Regular cardiac myocyte (primary cell): ENCODE measurements at places on chromosomes 12 and 14. TPM values are rescaled to one million over a fixed set of nuclear protein-coding genes. Genes with fewer than 3 reads are reported as not detected.

Gene GALNT4
- 14.4 and 15.0 TPM in 2 replicates for total RNA-seq

Gene SIX6
- total RNA-seq: not detected in 2 replicates

Gene SLC22A17
- 11.5 and 40.9 TPM in 2 replicates for total RNA-seq

Gene MUCL1
- total RNA-seq: not detected in 2 replicates

Gene ANO2
- total RNA-seq: 0.19 and 0.85 TPM in 2 replicates

Gene RTL1
- not detected in 2 replicates for total RNA-seq

Gene PLD4
- under 0.01 TPM in 1 of 2 replicates, not detected in the other for total RNA-seq

Gene TROAP
- 1.1 and 9.4 TPM in 2 replicates for total RNA-seq

Gene GPRC5A
- 18.6 and 37.8 TPM in 2 replicates for total RNA-seq

Gene SPSB2
- total RNA-seq: 3.6 and 4.2 TPM in 2 replicates

Gene STON2
- total RNA-seq: 0.19 and 0.85 TPM in 2 replicates

Gene TDRD9
- total RNA-seq: 0.58 and 2.5 TPM in 2 replicates

Gene RPGRIP1
- total RNA-seq: not detected in 2 replicates

Gene KCNH3
- total RNA-seq: under 0.01 and 0.28 TPM in 2 replicates

Gene COX8C
- not detected in 2 replicates for total RNA-seq

Gene APOF
- not detected in 2 replicates for total RNA-seq

Gene LRP1
- total RNA-seq: 202 and 326 TPM in 2 replicates

Gene NGB
- not detected in 2 replicates for total RNA-seq

Gene TMEM52B
- under 0.01 and 0.56 TPM in 2 replicates for total RNA-seq

Gene SYCP3
- under 0.01 and 0.85 TPM in 2 replicates for total RNA-seq

Gene OAS3
- total RNA-seq: 3.4 and 9.2 TPM in 2 replicates

Gene OR6C68
- not detected in 2 replicates for total RNA-seq

Gene KRT78
- not detected in 2 replicates for total RNA-seq

Gene JPH4
- not detected in 2 replicates for total RNA-seq

Gene KLRK1
- not detected in 2 replicates for total RNA-seq

Gene REM2
- under 0.01 TPM in 1 of 2 replicates, not detected in the other for total RNA-seq

Gene ABCC9
- total RNA-seq: 14.0 and 51.0 TPM in 2 replicates

Gene ATL1
- total RNA-seq: 1.7 and 8.5 TPM in 2 replicates

Gene MTA1
- 26.3 and 32.4 TPM in 2 replicates for total RNA-seq

Gene SSTR1
- 0.77 and 1.1 TPM in 2 replicates for total RNA-seq

Gene MSI1
- not detected in 2 replicates for total RNA-seq

Gene GZMB
- total RNA-seq: not detected in 2 replicates

Gene SLC39A2
- 0.28 TPM in 1 of 2 replicates, not detected in the other for total RNA-seq

Gene SERPINA1
- under 0.01 and 0.19 TPM in 2 replicates for total RNA-seq

Gene SLC2A14
- total RNA-seq: under 0.01 TPM in 2 replicates

Gene DAZAP2
- total RNA-seq: 61.2 and 61.7 TPM in 2 replicates

Gene KRT71
- not detected in 2 replicates for total RNA-seq

Gene ASIC1
- total RNA-seq: 0.58 and 0.85 TPM in 2 replicates

Gene ARMH4
- 0.96 and 5.1 TPM in 2 replicates for total RNA-seq

Gene KRT8
- total RNA-seq: 12.1 and 18.6 TPM in 2 replicates

Gene GLI1
- under 0.01 and 0.38 TPM in 2 replicates for total RNA-seq
